GF-D8 (cell line): ENCODE measurements at places on chromosomes 7 and 10.

DNA sequence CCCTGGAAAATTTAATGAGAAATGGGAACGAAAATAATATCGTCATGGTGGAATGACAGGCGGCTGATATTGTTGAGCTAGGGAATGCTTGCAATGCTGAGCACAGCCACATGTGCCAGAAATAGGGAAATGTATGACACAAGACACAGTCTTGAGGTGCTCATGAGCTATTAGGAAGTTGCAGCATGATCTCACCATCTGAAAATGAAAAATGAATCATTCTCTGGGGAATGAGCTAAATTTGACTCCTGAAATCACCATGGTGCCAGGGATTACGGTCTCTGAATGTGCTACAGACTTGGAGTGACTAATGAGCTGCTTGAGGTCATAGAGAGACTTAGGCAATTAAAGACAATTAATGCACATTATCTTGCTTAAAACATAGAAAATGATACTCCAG, 845.0 kb downstream of the CNTNAP2 start:
- no peak for DNase-seq

- DNase-seq: no peak
Observed at GRCh38 chr10:30944005-30944404, 87.7 kb downstream of the ZNF438 start.

- DNase-seq: no peak
Observed at GRCh38 chr10:52578871-52579405, 193.6 kb downstream of the MBL2 start.

DNA sequence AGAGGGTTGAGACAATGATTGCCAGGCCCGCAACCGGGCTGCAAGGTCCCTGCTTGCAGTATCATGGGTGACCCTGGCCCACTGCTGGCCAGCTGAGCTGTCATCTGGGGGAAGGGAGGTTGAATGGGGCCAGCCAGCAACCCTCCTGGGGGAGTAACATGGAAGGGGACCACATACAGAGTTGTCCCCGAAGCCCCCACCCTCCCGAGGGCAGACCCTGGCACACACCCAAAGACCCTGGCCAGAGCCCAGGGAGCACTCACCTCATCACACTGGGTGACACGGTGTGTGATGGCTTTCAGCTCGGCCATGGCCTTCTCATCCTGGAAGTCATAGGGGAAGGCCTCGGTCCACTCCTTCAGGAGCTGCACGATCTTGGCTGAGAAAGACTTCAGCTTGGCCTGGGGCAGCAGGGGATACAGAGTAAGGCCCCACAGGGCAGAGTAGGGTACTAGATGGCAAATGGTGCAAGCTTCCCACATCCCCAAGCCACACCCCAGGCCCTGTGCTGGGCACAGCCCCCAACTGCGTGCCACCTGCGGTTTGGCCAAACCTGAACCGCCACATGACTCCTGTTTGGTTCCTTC, 63.4 kb downstream of the CSGALNACT2 start:
- DNase-seq: no peak

GRCh38 chr7:24438232-24438631, 135.0 kb upstream of the PALS2 start:
- no peak for DNase-seq

DNA sequence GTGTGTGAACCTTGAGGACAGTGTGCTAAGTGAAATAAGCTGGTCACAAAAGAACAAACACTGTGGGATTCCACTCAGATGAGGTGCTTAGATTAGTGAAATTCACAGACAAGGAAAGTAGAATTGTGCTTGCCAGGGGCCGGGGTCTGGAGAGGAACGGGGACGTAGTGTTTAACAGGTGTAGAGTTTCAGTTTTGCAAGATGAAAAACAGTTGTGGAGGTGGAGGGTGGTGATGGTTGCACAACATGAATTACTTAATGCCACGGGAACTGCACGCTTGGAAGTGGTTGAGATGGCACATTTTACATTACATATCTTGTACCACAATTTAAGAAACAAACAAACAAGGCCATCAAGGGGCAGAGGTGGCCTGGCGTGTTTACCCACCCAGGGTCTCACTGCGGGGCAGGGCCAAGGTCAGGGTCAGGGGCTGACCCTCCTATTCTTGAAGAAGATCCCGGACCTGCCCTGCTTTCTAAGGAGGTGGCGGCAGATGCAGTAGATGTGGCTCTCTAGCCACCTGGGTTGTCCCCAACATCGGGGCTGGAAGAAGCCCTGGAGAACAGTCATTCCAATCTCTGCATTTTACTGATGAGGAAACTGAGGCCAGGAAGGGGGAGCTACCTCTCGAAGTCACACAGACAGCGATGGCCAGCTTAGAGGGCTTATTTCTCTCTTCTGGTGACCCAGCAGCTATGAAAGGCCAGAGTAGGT, 91.5 kb upstream of the LRRC4 start:
- DNase-seq: peak; percentile 80

DNA sequence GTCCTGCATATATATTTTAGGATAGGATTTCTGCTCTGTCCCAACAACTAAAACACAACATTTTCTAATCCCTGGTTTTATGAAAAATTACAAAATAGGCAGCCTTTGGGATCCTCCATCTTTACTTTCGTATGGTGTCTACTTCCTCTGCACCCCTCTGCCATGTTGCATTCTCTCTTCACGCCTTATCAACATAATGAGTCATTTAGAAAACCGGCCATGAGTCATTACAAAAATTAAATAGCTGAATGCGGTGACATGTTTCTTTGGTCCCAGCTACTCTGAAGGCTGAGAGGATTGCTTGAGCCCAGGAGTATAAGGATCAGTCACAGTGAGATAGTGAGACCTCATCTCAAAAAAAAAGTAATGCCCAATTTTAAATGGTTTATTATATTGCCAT, 148.1 kb upstream of the CELF2 start:
- no peak for DNase-seq
